ENCODE measurements at places on chromosomes 3 and 15.

GRCh38 chr3:192275741-192276355 lies 451.5 kb downstream of the FGF12 start:
- H3K27me3 ChIP-seq, result no peaks in the 10 kb centered on the region
- H3K27ac ChIP-seq, result no peak overlapping the region
- H3K4me3 ChIP-seq, result no peak overlapping the region
- no peaks in the 10 kb centered on the region for H3K4me1 ChIP-seq

DNA sequence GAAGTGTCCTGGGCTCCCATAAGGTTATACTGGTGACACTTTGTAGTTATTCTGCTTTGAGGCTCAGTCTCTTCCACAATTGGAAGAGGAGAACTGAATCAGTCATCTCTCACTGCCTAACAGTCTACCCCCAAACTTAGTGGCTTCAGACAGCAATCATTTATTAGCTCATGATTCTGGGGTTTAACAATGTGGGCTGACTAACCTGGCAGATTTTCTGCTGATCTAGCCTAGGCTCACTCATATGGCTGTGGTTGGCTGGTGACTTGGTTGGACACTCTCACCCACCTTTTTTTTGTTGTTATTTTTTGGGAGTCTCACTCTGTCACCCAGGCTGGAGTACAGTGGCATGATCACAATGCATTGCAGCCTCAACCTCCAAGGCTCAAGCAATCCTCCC lies 7.1 kb downstream of the GPD1L start:
- no peaks in the 10 kb centered on the region for H3K27me3 ChIP-seq
- no peaks in the 10 kb centered on the region for H3K36me3 ChIP-seq
- no peak overlapping the region for H3K4me3 ChIP-seq
- H3K4me1 ChIP-seq, result no peaks in the 10 kb centered on the region

- H3K4me3 ChIP-seq, result no peak overlapping the region
- H3K27me3 ChIP-seq, result no peaks in the 10 kb centered on the region
- no peak overlapping the region for H3K27ac ChIP-seq
- H3K36me3 ChIP-seq, result no peaks in the 10 kb centered on the region
- no peaks in the 10 kb centered on the region for H3K4me1 ChIP-seq
These were observed 23.2 kb downstream of the CPEB1 start for GRCh38 chr15:82624008-82624407.

GRCh38 chr3:25094932-25095685 lies 333.0 kb upstream of the RARB start:
- no peaks in the 10 kb centered on the region for H3K27me3 ChIP-seq
- H3K36me3 ChIP-seq, result no peaks in the 10 kb centered on the region
- no peak for DNase-seq
- no peak overlapping the region for H3K4me3 ChIP-seq
- no peak overlapping the region for H3K27ac ChIP-seq

GRCh38 chr15:48040166-48040817 lies 80.5 kb upstream of the SLC24A5 start:
- no peaks in the 10 kb centered on the region for H3K27me3 ChIP-seq
- no peaks in the 10 kb centered on the region for H3K4me1 ChIP-seq

DNA sequence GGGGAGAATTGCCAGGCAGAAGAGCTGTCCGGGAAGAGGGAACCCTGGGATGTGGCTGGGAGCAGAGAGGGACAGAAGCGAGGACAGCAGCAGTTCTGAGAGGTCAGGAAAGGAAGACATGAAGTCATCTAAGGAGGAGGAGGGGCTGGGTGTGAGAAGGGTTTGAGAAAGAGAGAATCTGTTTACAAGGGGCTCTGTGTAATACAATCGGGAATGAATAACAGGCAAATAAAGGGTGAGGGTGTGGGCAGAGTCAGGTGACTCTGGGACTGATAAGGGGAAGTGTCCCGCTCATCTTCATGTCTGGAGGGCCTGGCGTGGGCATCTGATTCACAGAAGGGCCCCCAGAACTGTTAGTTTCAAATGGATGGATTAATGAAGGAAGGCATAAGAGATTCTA lies 191.3 kb downstream of the XXYLT1 start:
- no peak overlapping the region for H3K4me3 ChIP-seq
- no peaks in the 10 kb centered on the region for H3K27me3 ChIP-seq
- no peak overlapping the region for H3K27ac ChIP-seq
- peaks cover 16% of the 10 kb centered on the region for H3K4me1 ChIP-seq
- no peak for DNase-seq
- no peaks in the 10 kb centered on the region for H3K36me3 ChIP-seq

DNA sequence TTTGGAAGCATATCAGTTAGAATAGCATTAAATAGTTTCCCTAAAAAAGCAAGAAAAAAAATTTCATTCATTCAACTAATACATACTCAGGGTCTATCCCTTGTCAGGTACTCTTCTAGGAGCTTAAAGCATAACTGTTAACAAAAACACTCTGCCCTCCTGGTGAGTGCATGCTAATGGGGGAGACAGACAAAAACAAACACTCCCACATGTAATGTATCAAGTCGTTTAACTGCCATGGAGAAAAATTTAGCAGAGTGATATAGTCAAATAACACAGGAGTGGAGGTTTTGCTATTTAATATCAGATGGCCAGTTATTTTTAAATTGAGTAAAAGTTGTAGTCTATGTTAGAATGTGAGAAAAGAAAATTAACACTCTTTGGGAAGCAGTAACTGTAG lies 254.5 kb upstream of the RARB start:
- H3K36me3 ChIP-seq, result no peaks in the 10 kb centered on the region
- H3K27ac ChIP-seq, result no peak overlapping the region
- H3K27me3 ChIP-seq, result no peaks in the 10 kb centered on the region
- H3K4me1 ChIP-seq, result no peaks in the 10 kb centered on the region
- H3K4me3 ChIP-seq, result no peak overlapping the region
- no peak for DNase-seq

DNA sequence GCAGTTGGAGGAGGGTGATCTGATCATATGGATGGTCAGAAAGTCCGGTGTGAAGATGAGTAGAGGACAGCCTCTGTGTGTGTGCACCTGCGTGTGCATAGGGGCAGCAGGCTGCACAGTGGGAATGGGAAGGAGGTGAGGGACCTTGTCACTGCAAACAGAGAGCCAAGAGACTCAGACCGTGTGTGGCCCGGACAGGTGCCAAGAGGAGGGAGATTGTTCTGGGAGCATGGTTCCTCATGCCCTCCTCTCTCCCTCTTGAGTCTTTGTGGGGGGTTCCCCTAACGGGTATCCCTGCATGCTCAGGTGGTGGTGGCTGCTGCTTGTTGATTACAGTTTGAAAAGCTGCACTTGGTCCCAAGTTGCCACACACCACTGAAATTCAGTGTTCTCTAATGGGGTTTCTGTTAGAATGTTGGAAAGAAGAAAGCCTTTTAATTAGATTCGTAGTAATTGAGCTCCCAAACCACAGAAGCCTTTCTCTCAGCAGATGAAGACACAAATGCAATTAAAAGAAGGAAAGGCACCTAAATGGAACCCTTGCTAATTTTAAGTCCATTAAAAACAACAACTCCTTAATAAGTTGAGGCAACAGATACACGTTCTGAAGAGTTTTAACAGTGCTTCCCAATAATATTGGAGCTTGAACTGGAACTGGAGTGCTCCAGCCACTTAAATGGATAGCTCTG lies 68.9 kb downstream of the CHRNA7 start:
- H3K4me3 ChIP-seq, result no peak overlapping the region
- no peaks in the 10 kb centered on the region for H3K27me3 ChIP-seq
- no peak for DNase-seq
- H3K4me1 ChIP-seq, result peaks cover 6% of the 10 kb centered on the region
- H3K27ac ChIP-seq, result no peak overlapping the region

- H3K27ac ChIP-seq, result no peak overlapping the region
- H3K36me3 ChIP-seq, result peaks cover 8% of the 10 kb centered on the region
- peaks cover 26% of the 10 kb centered on the region for H3K4me1 ChIP-seq
- DNase-seq, result no peak
- H3K27me3 ChIP-seq, result no peaks in the 10 kb centered on the region
These were observed 67.4 kb downstream of the NUP210 start for GRCh38 chr3:13352621-13353131.

DNA sequence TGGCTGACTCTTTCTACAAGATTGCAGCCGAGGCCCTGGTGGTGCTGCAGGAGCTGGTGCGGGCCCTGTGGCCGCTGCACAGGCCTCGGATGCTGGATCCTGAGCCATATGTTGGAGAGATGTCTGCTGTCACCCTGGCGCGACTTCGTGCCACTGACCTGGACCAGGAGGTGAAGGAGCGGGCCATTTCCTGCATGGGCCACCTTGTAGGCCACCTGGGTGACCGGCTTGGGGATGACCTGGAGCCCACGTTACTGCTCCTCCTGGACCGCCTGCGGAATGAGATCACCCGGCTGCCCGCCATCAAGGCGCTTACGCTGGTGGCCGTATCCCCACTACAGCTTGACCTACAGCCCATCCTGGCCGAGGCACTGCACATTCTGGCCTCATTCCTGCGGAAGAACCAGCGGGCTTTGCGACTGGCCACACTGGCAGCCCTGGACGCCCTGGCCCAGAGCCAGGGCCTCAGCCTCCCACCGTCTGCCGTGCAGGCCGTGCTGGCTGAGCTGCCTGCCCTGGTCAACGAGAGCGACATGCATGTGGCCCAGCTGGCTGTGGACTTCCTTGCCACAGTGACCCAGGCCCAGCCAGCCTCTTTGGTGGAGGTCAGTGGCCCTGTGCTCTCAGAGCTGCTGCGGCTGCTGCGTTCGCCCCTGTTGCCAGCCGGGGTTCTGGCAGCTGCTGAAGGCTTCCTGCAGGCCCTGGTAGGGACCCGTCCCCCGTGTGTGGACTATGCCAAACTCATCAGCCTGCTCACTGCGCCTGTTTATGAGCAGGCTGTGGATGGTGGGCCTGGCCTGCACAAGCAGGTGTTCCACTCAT lies 20.3 kb downstream of the CAND2 start:
- no peak overlapping the region for H3K4me3 ChIP-seq
- no peaks in the 10 kb centered on the region for H3K4me1 ChIP-seq
- no peaks in the 10 kb centered on the region for H3K27me3 ChIP-seq
- H3K36me3 ChIP-seq, result peaks cover 16% of the 10 kb centered on the region
- no peak overlapping the region for H3K27ac ChIP-seq
- no peak for DNase-seq

DNA sequence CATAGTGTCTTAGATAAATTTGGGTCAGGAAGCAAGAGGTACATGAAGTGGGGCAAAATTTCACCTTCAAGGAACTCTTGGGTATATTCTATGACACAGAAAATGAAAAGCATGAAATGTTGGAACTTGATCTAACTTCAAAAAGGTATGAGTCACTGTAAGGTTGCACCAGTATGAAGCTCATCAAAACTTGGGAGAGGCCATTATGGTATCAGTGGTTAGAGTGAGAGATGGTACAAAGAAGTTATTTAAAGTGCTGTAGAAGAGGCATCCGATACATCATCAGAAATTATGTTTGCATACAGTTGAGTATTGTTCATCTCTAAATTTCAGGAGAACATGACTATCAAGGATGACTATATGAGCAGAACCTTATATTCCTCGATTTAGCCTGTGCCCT lies 302.9 kb upstream of the SUCLG2 start:
- H3K4me3 ChIP-seq, result no peak overlapping the region
- H3K27me3 ChIP-seq, result no peaks in the 10 kb centered on the region
- no peaks in the 10 kb centered on the region for H3K36me3 ChIP-seq
- H3K27ac ChIP-seq, result no peak overlapping the region
- no peaks in the 10 kb centered on the region for H3K4me1 ChIP-seq
- DNase-seq, result no peak

DNA sequence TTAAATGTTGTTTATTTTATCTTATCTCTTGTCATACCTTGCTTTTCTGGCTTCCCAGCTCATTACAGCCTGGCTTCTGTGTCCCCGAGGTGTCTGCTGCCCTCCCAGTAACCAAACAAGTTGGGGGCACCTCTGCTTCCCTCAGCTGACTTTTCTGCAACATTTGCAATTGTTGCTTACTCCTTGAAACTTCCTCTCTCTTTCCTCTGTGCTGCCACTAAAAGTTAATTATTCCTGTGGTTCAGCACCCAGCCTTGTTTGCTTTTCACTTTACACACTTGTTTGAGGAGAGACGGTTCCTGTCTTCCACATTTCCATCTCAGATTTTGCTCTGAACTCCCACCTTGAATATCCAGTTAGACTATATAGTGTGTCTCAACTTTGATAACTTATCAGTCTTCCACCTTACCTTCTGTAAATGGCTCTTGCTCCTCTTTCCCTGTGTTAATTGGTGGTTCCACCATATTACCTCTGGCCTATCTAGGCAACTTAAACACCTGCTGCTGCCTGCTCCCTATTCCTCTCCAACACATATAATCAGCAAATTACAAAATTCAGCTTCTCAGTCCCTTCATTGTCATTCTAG lies 21.6 kb downstream of the MCTP2 start:
- no peak overlapping the region for H3K4me3 ChIP-seq
- no peaks in the 10 kb centered on the region for H3K36me3 ChIP-seq
- H3K27ac ChIP-seq, result no peak overlapping the region
- H3K27me3 ChIP-seq, result no peaks in the 10 kb centered on the region
- no peak for DNase-seq
- H3K4me1 ChIP-seq, result no peaks in the 10 kb centered on the region

DNA sequence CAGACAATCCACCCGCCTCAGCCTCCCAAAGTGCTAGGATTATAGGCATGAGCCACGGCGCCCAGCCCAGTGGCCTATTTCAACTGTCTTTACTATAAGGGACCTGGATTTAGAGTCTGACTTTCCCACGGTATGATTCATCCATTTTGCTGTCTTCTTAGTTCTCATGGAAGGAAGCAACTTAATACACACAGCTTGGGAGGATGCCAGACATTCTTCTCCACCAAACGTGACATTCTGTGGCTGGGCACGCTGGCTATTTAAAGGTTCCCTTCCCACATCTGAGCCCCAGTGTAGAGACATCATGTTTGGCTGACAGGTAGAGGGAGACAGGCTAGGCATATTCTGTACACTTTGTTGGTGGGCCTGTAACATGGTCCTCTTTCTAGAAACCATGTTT lies 26.2 kb downstream of the FAM43A start:
- H3K27ac ChIP-seq, result no peak overlapping the region
- DNase-seq, result no peak
- H3K4me3 ChIP-seq, result no peak overlapping the region
- H3K36me3 ChIP-seq, result no peaks in the 10 kb centered on the region
- no peaks in the 10 kb centered on the region for H3K4me1 ChIP-seq
- no peaks in the 10 kb centered on the region for H3K27me3 ChIP-seq

DNA sequence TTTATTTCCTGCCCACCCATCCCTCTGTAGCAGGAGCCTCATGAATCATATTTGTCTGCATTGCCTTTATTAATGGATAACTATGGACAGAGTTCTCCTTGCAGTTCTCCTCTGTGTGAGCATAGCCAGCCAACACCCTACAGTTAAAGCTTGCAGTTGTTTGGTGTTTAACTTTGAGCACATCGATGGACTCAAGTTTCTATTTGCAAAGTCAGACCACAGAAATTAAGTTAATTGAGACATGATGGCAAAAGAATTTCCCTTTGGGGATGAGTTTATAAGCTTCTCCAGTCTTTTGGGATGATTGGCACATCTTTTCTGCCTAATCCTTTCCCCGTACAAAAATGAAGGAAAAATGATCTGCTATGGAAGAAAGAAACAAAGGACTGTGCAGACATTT lies 398.9 kb upstream of the THBS1 start:
- no peaks in the 10 kb centered on the region for H3K27me3 ChIP-seq
- no peak overlapping the region for H3K4me3 ChIP-seq
- H3K36me3 ChIP-seq, result no peaks in the 10 kb centered on the region
- no peaks in the 10 kb centered on the region for H3K4me1 ChIP-seq
- DNase-seq, result no peak
- H3K27ac ChIP-seq, result no peak overlapping the region

All from H1 (cell line).